Motor neuron (in vitro differentiated cells): ENCODE measurements at places on chromosomes 12 and 14. TPM values are rescaled to one million over a fixed set of nuclear protein-coding genes. Genes with fewer than 3 reads are reported as not detected.
A peak's percentile ranks its signal among the peaks of the same experiment; 100 is the strongest.

- peak; percentile 65 for ATAC-seq
Observed at GRCh38 chr14:98498019-98498885, 773.7 kb downstream of the BCL11B start.

DNA sequence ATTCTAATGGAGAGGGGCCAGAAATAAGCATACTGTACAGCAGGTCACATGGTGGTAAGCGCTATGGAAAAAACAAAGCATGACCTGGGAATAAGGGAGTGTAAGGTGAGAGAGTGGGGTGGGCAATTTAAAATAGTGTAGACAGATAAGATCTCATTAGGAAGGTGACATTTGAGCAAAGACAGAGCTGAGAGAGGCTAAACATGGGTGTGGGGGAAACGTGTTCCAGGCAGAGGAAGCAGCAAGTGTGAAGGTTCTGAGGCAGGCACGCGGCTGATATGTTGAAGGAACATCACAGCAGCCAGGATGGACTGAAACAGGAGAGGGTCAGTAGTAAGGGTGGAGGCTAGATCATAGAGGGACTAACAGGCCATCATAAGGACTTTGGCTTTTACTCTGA lies 126.8 kb downstream of the SAMD4A start:
- no peak for ATAC-seq

DNA sequence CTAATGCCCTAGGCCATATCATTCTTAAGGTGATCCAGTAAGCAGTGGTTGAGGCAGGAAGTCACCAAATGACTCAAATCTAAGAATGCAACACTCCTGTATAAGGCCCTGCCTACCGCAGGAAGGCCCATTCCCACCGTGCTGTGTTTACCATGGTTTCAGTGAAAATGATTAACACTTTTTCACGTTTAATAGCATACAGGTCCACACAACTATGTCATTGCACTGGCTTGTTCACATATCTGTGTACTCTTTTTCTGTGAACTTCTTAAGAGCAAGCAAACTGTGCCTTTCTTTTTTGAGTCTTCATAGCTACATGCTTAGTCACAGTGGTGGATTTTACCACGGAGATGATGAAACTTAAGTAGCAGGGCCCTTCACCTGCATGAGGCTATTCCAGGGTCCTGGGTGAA lies 214.9 kb downstream of the CNTN1 start:
- no peak for ATAC-seq

DNA sequence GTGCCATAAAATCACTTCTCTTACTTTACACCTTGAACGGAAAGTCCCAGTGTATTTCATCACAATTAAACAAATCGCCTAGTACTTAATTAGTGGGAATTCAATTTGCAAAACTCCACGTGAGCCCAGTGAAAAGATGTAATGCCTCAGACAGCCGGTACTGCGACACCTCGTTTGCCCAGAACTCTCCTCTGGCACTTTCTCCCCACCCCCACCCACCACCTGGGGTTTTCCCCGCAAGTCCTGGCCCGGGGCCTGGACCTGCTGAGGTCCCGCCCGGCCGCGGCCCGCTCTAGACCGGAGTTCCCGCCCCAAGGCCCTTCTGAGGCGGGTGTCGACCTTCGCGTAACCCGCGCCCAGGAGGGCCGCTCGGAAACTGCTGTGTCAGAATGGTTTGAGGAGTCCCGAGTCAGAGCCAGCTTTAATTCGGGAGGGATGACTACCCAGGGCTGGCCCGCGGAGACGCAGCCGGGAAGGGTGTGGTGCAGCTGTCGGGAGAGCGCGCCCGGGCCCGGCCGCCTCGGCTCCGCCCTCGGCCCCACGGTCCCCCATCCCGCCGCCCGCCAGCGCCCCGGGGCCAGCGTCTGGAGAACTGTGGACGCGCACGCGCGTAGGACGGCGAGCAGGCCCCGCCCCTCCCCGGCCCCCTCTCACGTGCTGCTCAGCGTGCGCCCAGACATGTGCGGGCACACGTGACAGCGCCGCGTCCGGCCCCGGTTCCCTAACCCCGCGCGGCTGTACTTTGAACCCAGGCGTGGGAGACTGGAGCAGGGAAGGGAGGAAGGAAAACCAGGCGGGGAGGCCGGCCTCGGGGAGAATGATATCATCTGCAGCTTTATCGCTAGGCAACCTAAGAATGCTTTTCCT lies 10.8 kb downstream of the BHLHE41 start:
- ATAC-seq, result peak; percentile 80

HIF1A gene
- 103 and 144 TPM in 2 replicates for total RNA-seq
